Fibroblast of skin of back (primary cell): ENCODE measurements at places on chromosomes 3 and 15.

GRCh38 chr15:48385031-48385830, 54.0 kb downstream of the DUT start:
- peak; percentile 98 for DNase-seq

- no peak for DNase-seq
Measured at GRCh38 chr15:49471733-49472132, 48.7 kb downstream of the FGF7 start.

- no peak for DNase-seq
Measured at GRCh38 chr3:171849617-171850319, 6.6 kb downstream of the TMEM212 start.

GRCh38 chr15:91043202-91043874, 20.9 kb upstream of the VPS33B start:
- no peak for DNase-seq
